Muscle of leg (tissue), 16 donors: ENCODE measurements at places on chromosomes 1 and 21. TPM values are rescaled to one million over a fixed set of nuclear protein-coding genes. Genes with fewer than 3 reads are reported as not detected.

- DNase-seq: no peak
Observed at GRCh38 chr21:21034036-21034435, 35.8 kb downstream of the NCAM2 start.

GRCh38 chr1:179828554-179829110 is 49.0 kb downstream of the TOR1AIP2 start:
- no peak for DNase-seq

- no peak for DNase-seq
Observed at GRCh38 chr21:33189824-33190223, 39.9 kb upstream of the IFNAR2 start.

GRCh38 chr1:47252369-47252768 is 20.3 kb upstream of the TAL1 start:
- DNase-seq: no peak

GRCh38 chr1:168958562-168959289 is 147.8 kb upstream of the ATP1B1 start:
- no peak for DNase-seq

- DNase-seq: peak; percentile 72
Observed at GRCh38 chr1:1013922-1014648, 788 bp downstream of the ISG15 start.

TFF2 gene
- polyA plus RNA-seq: not detected

GBP2 gene
- polyA plus RNA-seq: 3.5 TPM

CLIC6 gene
- polyA plus RNA-seq: not detected

OR2T35 gene
- not detected for polyA plus RNA-seq

OPRD1 gene
- polyA plus RNA-seq: 0.45 TPM
